Stimulated activated CD4-positive, alpha-beta T cell treated with anti-CD3 and anti-CD28 coated beads, Interleukin-2, amount 100 ng/mL, for 4 hours (primary cell): ENCODE measurements at places on chromosomes 12 and 14.

DNA sequence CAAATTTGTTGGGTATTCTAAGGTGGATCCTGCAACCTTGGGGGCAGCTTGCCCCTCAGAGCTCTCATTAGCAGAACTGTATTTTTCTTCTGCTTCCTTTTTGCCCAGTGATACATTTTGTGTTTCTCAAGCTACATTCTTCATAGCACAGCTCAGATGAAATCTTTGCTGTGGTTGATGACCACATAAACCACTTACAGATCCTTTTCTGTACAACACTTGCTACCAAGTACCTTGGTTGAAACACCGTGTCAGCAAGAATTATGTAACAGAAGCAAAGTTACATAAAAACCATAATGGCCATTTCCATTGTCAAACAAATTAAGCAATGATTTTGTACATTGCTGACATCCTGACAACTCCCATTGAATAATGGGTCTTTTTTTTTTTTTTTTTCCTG lies 9.7 kb upstream of the PLBD1 start:
- DNase-seq: no peak

GRCh38 chr12:9971181-9971580 lies at the start of gene CLEC12A:
Gene CLEC12A (plus strand): TSS chr12:9971409. CDS start chr12:9971597, 188 bp downstream.
- no peak for DNase-seq

DNA sequence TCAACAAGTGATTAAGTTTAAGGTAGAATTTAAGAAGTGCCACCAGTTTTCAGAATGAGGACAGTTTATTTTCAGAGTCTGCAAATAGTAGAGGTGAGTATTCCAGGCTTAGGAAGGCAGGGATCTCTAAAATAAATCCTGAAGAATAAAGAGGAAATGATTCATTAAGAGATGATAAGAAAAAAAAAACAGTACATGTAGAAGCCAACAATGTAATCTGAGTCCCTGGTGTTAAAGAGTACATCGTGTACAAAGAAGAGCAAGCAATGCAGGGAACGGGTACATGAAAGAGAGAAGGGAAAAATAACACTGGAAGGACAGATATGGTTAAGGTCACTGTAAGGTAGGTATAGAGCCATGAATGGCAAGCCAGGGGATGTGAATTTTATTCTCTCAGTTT lies 95.2 kb upstream of the FOXG1 start:
- no peak for DNase-seq

DNA sequence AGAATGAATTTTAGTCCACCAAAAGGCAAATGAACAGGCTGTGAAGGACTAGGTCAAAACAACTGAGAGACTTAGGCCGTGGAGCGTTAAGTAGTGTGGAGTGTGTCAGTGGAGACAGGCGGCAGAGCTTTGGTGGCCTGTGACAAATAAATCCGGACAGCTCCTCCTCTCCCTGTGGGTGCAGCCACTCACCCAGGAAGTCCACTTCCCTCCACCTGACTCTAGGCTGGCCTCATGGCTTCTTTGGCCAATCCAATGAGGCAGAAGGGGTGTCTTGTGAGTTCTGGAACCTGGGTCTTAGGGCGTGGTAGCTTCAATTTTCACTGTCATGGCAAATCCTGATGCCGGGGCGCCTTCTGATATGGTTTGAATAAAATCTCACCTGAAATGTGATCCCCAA lies 180.9 kb upstream of the C14orf180 start:
- no peak for DNase-seq

DNA sequence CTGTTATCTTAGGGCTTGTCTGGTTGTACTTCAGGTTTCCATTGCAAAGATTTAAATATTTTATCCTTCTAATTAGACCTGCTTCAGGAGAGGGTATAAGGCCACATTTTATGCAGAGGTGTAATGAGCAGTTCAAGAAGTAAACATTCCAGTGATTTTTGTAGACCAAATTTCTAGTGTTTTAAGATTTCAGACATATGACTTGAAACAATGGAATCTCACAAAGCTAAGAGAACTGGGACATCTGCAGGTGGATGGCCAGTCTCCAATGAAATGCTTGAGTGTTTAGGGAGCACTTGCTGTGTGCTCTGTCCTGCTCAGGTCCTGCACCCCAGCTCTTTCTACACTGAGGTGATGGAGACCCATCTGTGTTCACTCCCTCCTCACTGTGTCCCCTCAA lies 7.9 kb downstream of the C14orf132 start:
- DNase-seq: no peak

- DNase-seq: no peak
These were observed 101.8 kb downstream of the SCARB1 start for GRCh38 chr12:124761871-124762270.

DNA sequence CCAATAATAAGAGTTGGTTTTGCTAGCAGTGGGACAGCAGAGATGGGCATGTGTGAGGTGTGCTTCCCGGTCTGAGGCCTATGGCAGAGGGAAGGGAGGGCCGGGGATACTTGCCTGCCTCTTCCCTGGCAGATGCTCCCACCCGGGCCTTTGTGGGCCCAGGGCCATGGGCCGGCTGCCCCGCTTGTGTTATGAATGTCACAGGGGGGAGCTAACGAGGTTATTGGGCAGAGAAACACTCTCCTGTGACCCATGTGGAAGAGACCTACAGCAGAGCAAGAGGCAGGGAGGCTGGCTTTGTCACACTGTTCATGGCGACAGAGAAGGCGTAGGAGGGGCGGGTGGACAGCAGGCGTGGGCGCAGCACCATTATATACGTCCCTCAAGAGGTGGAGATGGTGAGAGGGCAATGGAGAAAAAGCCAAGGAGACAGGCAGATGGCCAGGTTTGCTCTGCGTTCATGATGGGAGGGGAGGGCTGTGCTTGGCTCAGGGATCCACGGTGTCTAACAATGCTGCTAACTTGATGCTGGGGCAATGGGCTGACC lies 13.3 kb downstream of the CCND2 start:
- no peak for DNase-seq

- no peak for DNase-seq
These were observed 17.6 kb upstream of the TBC1D30 start for GRCh38 chr12:64806593-64807460.
